Activated CD4-positive, alpha-beta T cell treated with anti-CD3 and anti-CD28 coated beads, Interleukin-10, Interleukin-2, amounts not matched to agents 100 ng/mL and 50 ng/mL, durations not matched to agents 16 hours and 8 hours (primary cell): ENCODE measurements at places on chromosomes 7 and 10.

- DNase-seq, result no peak
Measured at GRCh38 chr10:125936331-125936730, 40.0 kb downstream of the FANK1 start.

DNA sequence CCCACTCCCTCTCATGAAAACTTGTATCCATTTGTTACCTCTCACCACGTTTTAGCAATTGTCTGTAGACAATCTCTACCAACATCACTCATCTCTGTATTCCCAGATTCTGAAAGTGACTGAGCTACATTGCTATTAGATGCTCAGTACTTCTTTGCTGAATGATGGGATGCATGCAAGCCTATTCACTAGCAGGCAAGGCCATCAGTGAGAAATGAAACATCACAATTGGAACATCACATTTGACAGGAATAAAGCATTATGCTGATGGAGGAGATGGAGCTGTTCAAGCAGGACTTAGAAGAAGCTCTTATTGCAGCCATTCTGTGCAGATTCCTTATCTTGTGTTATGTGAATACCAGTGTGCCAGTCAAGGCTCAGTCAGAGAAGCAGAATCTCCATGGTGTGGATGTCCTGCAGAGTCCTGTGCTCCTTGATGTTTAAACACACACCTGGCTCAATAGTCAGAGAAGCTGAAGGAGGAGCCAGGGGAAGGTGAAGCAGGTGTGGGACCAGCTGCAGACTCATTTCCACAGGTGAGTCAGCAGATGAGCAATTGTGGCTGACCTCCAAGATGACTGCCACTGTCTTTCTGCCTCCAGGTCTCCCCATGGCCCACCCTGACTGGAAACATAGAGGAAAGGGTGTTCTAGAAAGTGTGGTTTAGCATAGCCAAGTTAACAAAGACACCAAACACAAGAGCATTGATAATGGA lies 965.5 kb downstream of the GRID1 start:
- no peak for DNase-seq

GRCh38 chr10:83965473-83965872 lies 173.8 kb upstream of the GHITM start:
- DNase-seq, result no peak

- DNase-seq, result no peak
Measured at GRCh38 chr7:106140406-106141173, 28.5 kb upstream of the SYPL1 start.

DNA sequence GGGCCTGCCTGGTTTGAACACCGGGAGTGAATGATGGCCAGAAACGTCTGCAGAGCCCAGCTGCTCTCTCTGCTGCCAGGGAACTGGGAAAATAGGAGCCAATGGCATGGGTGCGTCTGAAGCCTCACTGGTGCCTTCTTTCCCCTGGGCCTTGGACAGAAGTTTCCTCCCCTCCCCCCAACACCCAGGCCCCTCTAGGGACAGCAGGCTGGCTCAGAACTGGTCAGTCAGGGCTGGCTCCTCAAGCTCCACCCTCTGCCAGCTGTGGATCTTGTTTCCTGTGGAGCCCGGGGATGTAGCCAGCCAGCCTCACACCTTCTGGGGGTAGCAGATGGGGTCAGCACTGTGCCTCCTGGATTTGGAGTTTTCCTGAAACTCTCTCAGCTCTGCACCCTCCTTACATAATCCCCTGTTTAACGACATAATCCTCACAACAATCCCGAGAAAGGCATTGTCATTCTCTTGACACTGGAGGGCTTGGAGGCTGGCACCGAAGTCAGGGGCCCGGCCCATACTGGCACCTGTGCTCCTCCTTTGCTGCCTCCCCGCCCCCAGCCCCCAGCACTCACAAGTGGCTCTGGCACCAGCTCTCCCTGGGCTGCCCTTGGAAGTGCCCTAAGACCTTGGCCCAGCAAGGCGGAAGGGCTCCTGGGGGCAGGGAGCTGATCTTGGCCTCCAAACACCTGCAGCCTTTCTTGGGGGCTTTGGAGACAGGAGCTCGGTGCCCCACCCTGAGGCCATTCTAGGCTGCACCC lies 5.7 kb downstream of the LDB3 start:
- DNase-seq, result no peak
